ENCODE measurements at places on chromosomes 4 and X. TPM values are rescaled to one million over a fixed set of nuclear protein-coding genes. Genes with fewer than 3 reads are reported as not detected.

Gene MAGEA9B
- not detected for total RNA-seq

Gene FAM9C
- 0.06 TPM for total RNA-seq

Gene SERTM2
- total RNA-seq = 1.3 TPM

Gene FAM53A
- total RNA-seq = 3.7 TPM

Gene MAOA
- 14.7 TPM for total RNA-seq

Gene PRPS1
- 31.5 TPM for total RNA-seq

Gene F8A3
- total RNA-seq = 5.4 TPM

Gene SMIM31
- not detected for total RNA-seq

Gene MAGEA11
- not detected for total RNA-seq

Gene HPRT1
- 14.5 TPM for total RNA-seq

Gene TLR10
- total RNA-seq = 1.1 TPM

Gene GAGE12E
- not detected for total RNA-seq

Gene GPR119
- not detected for total RNA-seq
